ENCODE measurements at places on chromosomes 4 and X. TPM values are rescaled to one million over a fixed set of nuclear protein-coding genes. Genes with fewer than 3 reads are reported as not detected.

DNA sequence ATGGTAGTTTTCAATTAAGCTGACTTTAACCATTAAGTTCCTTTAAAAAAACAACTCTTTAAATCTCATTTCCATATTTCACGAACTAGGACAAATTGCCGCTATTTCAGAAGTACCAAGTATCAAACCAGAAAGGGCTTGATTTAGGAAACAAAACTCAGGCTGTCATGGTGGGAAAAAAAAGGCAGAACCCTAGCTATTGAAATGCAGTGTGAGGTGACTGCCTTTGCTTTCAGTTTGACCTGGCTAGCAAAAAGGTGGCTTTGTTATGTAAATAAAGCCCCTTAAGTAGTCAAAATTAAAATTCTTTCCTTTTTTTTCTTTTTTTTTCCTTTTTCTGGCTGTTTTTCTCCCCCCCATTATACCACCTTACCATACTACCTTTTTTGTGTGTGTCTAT lies 40.6 kb upstream of the CYP2U1 start:
- H3K4me1 ChIP-seq: no peaks in the 10 kb centered on the region
- H3K4me3 ChIP-seq: no peak overlapping the region
- H3K27ac ChIP-seq: no peak overlapping the region
- peaks cover 12% of the 10 kb centered on the region for H3K27me3 ChIP-seq

- no peak for DNase-seq
- no peak overlapping the region for H3K4me3 ChIP-seq
- H3K36me3 ChIP-seq: no peaks in the 10 kb centered on the region
Measured at GRCh38 chr4:8090312-8090711, 68.3 kb downstream of the ABLIM2 start.

- no peak for DNase-seq
- H3K36me3 ChIP-seq: no peaks in the 10 kb centered on the region
- H3K4me3 ChIP-seq: no peak overlapping the region
Measured at GRCh38 chr4:141905751-141906150, 269.4 kb downstream of the IL15 start.

GRCh38 chr4:99918656-99919055 lies 24.4 kb upstream of the LAMTOR3 start:
- H3K27me3 ChIP-seq: no peaks in the 10 kb centered on the region
- H3K4me3 ChIP-seq: no peak overlapping the region
- H3K27ac ChIP-seq: no peak overlapping the region

DNA sequence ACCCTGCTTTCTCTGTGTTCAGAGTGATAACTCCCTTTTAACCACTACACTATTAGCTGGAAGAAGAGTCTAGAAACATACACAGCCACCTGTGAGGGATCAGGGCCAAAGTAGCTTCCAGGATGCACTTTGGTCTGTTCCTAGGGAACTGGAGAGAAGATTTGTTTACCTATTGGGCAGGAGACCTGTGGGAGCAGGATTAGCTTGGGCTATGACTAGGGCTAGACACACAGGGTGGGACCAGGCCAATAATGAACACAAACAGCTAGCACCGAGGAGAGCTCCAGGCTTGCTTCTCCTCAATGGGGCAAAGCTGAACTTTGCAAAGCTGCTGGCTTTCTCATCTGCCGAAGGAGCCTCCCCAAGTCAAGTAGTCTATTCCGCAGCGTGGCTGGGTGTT lies 24.4 kb upstream of the MAP7D3 start:
- H3K36me3 ChIP-seq: no peaks in the 10 kb centered on the region
- no peak overlapping the region for H3K27ac ChIP-seq
- H3K4me3 ChIP-seq: no peak overlapping the region
- H3K27me3 ChIP-seq: no peaks in the 10 kb centered on the region
- no peak for DNase-seq

GRCh38 chr4:130545596-130545995 lies 1449.6 kb downstream of the C4orf33 start:
- no peak overlapping the region for H3K27ac ChIP-seq
- no peak overlapping the region for H3K4me3 ChIP-seq
- no peaks in the 10 kb centered on the region for H3K27me3 ChIP-seq
- no peak for DNase-seq
- no peaks in the 10 kb centered on the region for H3K36me3 ChIP-seq

DNA sequence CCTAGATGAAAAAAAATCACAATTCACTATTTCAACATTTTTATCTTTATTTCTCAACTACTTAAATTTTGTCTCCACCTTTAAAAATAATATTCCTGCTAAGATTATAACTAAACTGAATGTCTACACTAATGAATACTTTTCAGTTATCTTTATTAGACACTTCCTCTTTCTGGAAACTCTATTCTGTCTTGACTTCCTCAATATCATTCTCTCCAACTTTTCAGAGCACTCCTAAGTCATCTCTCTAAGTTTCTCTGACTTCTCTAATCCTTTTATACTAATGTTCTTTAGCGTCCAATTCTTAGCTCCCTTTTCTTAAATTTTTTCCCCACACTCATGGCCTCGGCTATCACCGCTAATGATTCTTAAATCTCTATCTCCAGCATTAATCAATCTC lies 374.2 kb downstream of the FBXO8 start:
- no peak overlapping the region for H3K27ac ChIP-seq
- DNase-seq: no peak
- no peaks in the 10 kb centered on the region for H3K27me3 ChIP-seq
- H3K36me3 ChIP-seq: no peaks in the 10 kb centered on the region
- H3K4me3 ChIP-seq: no peak overlapping the region

DNA sequence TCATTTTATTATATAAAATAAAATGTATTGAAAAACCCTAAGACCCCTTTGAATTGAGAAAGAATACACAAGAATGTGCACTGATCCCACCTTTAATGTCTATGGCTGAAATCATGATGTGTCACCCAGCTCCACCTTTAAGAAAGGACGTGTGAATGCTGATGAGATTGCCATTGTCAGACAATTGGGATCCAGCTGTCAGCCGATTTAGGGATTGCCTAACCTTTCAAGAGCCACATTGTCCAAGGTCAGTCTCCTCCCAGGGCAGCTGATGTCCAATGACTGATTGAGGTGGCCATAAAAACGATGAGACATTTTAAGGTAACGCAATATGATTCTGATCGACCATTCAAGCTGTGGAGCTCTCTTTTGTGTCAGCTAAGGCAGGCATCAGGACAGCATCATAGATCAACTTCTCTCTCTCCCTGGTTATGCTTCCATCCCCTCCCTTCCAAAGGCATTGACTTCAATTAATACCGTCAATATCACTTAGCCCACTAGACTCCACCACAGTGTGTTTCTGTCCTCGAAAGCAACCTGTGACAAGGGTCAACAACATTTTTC lies 1676.4 kb downstream of the PCDH7 start:
- no peak overlapping the region for H3K27ac ChIP-seq
- no peaks in the 10 kb centered on the region for H3K36me3 ChIP-seq

GRCh38 chrX:139933904-139934303 lies 1.1 kb upstream of the ATP11C start:
- peaks cover 17% of the 10 kb centered on the region for H3K4me1 ChIP-seq
- no peak for DNase-seq
- peak overlapping the region; percentile 80 for H3K4me3 ChIP-seq
- H3K36me3 ChIP-seq: peaks cover 3% of the 10 kb centered on the region

DNA sequence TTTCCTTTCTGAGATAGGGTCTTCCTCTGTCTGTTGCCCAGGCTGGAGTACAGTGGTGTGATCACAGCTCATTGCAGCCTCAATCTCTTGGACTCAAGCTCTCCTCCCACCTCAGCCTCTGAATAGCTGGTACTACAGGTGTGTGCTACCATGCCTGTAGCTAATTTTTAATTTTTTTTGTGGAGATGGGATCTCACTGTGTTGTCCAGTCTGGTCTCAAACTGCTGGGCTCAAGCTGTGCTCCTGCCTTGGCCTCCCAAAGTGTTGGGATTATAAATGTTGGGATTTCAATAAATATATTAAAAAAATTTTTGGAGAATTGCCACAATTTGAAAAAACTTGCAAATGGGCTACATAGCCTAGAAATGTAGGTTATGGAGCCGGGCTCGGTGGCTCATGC lies 18.5 kb downstream of the RAPGEF2 start:
- no peaks in the 10 kb centered on the region for H3K27me3 ChIP-seq
- H3K4me3 ChIP-seq: no peak overlapping the region
- DNase-seq: no peak
- H3K4me1 ChIP-seq: peaks cover 29% of the 10 kb centered on the region

DNA sequence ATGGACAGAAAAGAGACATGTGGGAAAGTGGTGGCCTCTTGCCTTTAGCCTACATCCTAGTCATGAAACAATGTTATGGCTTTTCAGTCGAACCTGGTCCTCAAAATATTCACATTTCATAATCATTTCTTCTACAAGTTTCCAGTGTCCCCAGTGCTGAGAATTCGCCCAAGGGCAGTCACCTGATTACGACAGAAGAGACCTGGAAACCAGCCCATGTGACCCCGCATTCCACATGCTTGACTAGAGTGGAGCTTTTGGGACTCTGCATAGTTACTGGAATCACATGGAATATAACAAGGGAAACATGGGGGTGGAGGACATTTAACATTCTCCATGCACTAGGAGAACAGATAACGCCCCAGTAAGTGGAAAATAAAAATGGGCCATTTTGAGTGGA lies 100.1 kb downstream of the PPARGC1A start:
- no peaks in the 10 kb centered on the region for H3K27me3 ChIP-seq
- no peak overlapping the region for H3K4me3 ChIP-seq
- no peak overlapping the region for H3K27ac ChIP-seq
- no peaks in the 10 kb centered on the region for H3K4me1 ChIP-seq
- H3K36me3 ChIP-seq: no peaks in the 10 kb centered on the region

- H3K36me3 ChIP-seq: no peaks in the 10 kb centered on the region
- H3K27me3 ChIP-seq: no peaks in the 10 kb centered on the region
- H3K4me1 ChIP-seq: no peaks in the 10 kb centered on the region
- no peak for DNase-seq
- H3K4me3 ChIP-seq: no peak overlapping the region
Measured at GRCh38 chr4:84070289-84070688, 428.8 kb downstream of the NKX6-1 start.

GRCh38 chrX:49919617-49920016 lies 2.8 kb upstream of the CLCN5 start:
- H3K27me3 ChIP-seq: no peaks in the 10 kb centered on the region
- H3K4me3 ChIP-seq: no peak overlapping the region
- H3K27ac ChIP-seq: no peak overlapping the region
- peaks cover under 1% of the 10 kb centered on the region for H3K36me3 ChIP-seq
- peak; percentile 40 for DNase-seq

DNA sequence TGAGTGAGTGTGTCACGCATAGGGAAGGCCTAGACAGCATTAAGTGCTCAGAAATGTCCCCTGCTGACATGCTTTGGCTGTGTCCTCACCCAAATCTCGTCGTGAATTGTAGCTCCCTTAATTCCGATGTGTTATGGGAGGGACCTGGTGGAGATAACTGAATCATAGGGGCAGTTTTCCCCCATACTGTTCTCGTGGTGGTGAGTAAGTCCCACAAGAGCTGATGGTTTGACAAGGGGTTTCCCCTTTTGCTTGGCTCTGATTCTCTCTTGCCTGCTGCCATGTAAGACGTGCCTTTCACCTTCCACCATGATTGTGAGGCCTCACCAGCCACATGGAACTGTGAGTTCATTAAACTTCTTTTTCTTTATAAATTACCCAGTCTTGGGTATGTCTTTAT lies 78.0 kb downstream of the NSUN7 start:
- H3K27me3 ChIP-seq: peaks cover 10% of the 10 kb centered on the region
- no peak for DNase-seq
- no peaks in the 10 kb centered on the region for H3K4me1 ChIP-seq
- no peak overlapping the region for H3K4me3 ChIP-seq

GRCh38 chr4:26148927-26149326 lies 171.9 kb upstream of the RBPJ start:
- H3K36me3 ChIP-seq: peaks cover 17% of the 10 kb centered on the region
- peaks cover 2% of the 10 kb centered on the region for H3K27me3 ChIP-seq
- H3K4me3 ChIP-seq: no peak overlapping the region
- DNase-seq: no peak
- no peak overlapping the region for H3K27ac ChIP-seq

DNA sequence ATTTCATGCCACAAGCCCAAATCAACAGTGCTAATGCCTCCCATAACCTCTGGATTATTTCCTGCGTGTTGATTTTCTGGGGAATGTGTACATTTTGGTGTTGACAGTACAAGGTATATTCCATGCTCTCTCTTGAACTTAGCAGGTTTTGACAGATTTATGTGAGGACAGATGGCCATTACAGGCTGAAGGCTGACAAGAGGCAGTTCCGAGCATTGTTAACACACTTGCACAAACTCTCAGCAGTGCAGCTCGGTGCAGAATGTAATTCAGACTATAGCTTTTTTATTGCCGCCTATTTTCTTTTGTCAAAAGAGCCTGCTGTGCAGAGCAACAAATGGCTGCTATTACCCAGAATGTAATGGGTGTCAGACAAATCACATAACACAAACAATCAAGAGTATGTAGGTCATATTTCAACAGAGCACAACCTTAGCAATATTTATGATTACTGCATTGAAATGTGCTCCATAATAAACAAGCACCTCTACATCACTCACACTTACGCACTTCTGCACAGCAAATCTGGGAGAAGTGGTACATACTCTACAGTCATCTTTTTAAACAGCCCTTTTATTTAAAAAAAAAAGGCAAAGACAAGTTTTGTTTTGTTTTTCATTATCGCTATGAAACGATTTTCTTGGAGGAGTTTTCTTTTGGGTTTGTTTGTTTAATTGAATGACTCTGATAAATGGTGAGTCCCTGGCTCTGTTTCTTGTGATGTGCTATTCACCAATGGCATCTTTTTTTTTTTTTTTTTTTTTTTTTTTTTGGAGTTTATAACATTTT lies 71.6 kb downstream of the PPARGC1A start:
- no peaks in the 10 kb centered on the region for H3K4me1 ChIP-seq
- no peak for DNase-seq
- no peaks in the 10 kb centered on the region for H3K36me3 ChIP-seq
- no peak overlapping the region for H3K4me3 ChIP-seq

DNA sequence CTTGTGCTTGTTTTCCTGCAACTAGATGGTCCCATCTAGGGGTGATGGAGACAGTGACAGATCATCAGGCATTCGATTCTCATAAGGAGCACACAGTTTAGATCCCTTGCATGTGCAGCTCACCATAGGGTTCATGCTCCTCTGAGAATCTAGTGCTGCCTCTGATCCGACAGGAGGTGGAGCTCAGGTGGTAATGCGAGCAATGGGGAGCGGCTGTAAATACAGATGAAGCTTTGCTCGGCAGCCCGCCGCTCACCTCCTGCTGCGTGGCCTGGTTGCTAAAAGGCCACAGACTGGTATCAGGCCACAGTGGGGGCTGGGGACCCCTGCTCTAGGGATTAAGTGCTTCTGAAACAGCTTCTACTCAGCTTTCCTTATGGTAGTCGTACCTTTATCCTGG lies 28.5 kb upstream of the CCDC110 start:
- H3K27ac ChIP-seq: no peak overlapping the region
- H3K36me3 ChIP-seq: no peaks in the 10 kb centered on the region
- no peak overlapping the region for H3K4me3 ChIP-seq
- no peaks in the 10 kb centered on the region for H3K4me1 ChIP-seq

CSAG3 gene
- total RNA-seq: 1.4 TPM

CLDN22 gene
- not detected for total RNA-seq

NSUN7 gene
- total RNA-seq: 0.42 TPM

SORCS2 gene
- total RNA-seq: 0.06 TPM

ATP1B4 gene
- total RNA-seq: not detected

FAM53A gene
- total RNA-seq: 0.23 TPM

FAAH2 gene
- total RNA-seq: 1.1 TPM

P2RY4 gene
- 0.23 TPM for total RNA-seq

SYN1 gene
- 0.15 TPM for total RNA-seq

CLDN34 gene
- not detected for total RNA-seq

GNRHR gene
- not detected for total RNA-seq
